ENCODE measurements at places on chromosomes 1 and 21. TPM values are rescaled to one million over a fixed set of nuclear protein-coding genes. Genes with fewer than 3 reads are reported as not detected.

Gene PTCH2
- 0.65 TPM for polyA plus RNA-seq

Gene DIPK1A
- polyA plus RNA-seq = 16.6 TPM

Gene LCE2A
- polyA plus RNA-seq = not detected

Gene PADI4
- not detected for polyA plus RNA-seq

Gene ACTA1
- 38.5 TPM for polyA plus RNA-seq

Gene DENND2C
- polyA plus RNA-seq = 1.1 TPM

GRCh38 chr1:245978915-245979314 is 528.2 kb downstream of the SMYD3 start:
- H3K36me3 ChIP-seq = no peaks in the 10 kb centered on the region
- no peak overlapping the region for H3K4me3 ChIP-seq
- no peaks in the 10 kb centered on the region for H3K27me3 ChIP-seq
- no peaks in the 10 kb centered on the region for H3K4me1 ChIP-seq
- DNase-seq = no peak

DNA sequence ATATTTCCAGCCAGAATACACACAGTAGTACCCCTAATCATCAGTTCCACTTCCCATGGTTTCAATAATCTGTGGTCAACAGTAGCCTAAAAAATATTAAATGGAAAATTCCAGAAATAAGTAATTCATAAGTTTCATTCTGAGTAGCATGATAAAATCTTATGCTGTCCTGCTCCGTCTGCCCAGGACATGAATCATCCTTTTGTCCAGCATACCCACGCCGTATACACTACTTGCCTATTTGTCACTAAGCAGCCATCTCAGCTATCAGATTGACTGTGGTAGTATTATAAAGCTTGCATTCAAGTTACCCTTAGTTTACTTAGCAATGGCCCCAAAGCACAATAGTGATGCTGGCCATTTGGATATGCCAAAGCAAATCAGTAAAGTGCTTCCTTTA is 118.7 kb downstream of the SLC5A9 start:
- H3K36me3 ChIP-seq = no peaks in the 10 kb centered on the region
- no peak overlapping the region for H3K27ac ChIP-seq
- peak; percentile 23 for DNase-seq
- H3K27me3 ChIP-seq = no peaks in the 10 kb centered on the region
- H3K4me1 ChIP-seq = peaks cover 10% of the 10 kb centered on the region
- no peak overlapping the region for H3K4me3 ChIP-seq

DNA sequence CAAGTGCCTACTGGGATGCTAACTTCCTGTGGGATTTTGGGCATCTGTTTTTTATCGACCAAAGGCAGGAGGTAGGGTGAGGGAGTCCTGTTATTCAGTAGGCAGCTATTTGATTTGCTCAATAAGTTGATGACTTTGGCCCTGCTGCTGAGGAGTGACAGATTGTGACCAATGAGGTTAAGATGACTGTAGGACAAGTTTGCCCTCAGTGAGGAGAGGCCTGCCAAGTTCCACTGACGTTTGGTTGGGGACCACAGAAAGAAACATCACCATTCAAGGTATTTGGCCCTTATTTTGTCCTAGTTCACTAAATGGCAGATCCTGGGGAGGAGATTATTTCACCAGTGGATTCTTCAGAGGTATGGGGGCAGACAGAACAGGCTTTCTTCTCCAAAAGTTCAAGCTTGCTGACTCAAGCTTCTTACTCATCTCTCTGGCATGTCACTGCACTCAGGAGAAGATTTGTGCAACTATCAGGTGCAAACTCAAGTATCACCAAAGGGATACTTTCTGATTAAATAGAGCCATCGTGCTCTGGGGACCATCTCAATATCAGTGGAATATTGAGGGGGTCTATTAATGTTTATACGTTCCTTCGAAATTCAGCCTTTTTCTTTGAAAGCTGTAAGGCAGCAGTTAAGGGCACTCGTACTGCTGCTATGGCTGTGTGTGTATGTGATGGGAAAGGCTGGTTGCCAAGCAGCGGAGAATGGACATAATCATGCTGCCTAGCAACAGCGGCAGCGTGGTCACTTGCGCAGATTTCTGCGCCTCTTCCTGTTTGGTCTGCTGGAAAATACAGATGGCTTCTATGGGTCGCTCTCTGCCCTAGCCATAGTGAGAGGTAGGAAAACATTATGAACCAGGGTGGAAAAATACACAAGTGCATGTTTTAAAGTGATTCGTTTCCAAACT is 78.7 kb downstream of the PBX1 start:
- no peaks in the 10 kb centered on the region for H3K27me3 ChIP-seq
- no peak overlapping the region for H3K4me3 ChIP-seq
- H3K4me1 ChIP-seq = peaks cover 51% of the 10 kb centered on the region
- DNase-seq = no peak
- peaks cover 6% of the 10 kb centered on the region for H3K36me3 ChIP-seq

DNA sequence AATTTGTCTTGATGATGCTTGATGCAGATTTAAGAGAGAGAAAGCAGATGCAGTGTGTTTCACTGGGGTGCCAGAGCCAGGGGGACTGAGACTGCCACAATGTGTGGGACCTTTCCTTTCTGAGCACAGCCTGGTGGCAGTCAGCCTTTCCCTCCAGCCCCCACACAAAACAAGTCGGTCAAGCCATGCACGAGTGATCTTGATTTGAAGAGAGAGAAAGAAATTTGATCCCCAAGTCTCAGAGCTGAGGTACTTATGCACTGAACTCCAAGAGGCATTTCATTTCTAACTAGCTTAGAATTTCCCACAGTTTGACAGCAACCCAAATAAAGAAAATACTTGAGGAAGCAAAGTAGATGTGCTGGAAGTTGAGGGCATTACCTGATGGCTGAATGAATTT is 193.8 kb downstream of the ST6GALNAC3 start:
- no peaks in the 10 kb centered on the region for H3K27me3 ChIP-seq
- DNase-seq = no peak
- H3K4me3 ChIP-seq = no peak overlapping the region
- peak overlapping the region; percentile 67 for H3K27ac ChIP-seq
- no peaks in the 10 kb centered on the region for H3K36me3 ChIP-seq

- H3K27me3 ChIP-seq = no peaks in the 10 kb centered on the region
- no peak overlapping the region for H3K4me3 ChIP-seq
- DNase-seq = peak; percentile 92
- no peak overlapping the region for H3K27ac ChIP-seq
- no peaks in the 10 kb centered on the region for H3K4me1 ChIP-seq
These were observed 11.2 kb downstream of the TNFRSF1B start for GRCh38 chr1:12177999-12178441.

- no peak overlapping the region for H3K4me3 ChIP-seq
- no peaks in the 10 kb centered on the region for H3K36me3 ChIP-seq
- H3K4me1 ChIP-seq = no peaks in the 10 kb centered on the region
- DNase-seq = no peak
- H3K27me3 ChIP-seq = no peaks in the 10 kb centered on the region
These were observed 182.8 kb upstream of the TMEM51 start for GRCh38 chr1:14970799-14971141.

DNA sequence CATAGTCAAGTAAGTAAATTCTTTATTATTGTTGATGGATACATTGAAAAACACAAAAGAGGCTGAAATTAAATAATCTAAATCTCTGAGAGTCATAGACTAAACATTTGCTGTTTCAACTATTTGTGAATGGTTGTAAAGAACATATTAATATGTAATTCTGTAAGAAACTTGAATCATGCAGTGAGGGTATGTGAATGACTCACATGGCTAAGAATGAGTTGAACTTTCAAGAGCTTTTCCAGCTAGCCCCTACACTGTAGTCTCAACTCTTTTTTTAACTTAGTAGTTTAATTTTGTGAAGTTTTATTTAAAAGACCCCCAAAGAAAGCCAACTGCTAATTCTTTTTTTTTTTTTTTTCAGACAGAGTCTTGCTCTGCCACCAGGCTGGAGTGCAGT is 588.1 kb downstream of the DPYD start:
- H3K36me3 ChIP-seq = no peaks in the 10 kb centered on the region
- H3K27me3 ChIP-seq = no peaks in the 10 kb centered on the region
- no peak overlapping the region for H3K27ac ChIP-seq
- peak; percentile 53 for DNase-seq

DNA sequence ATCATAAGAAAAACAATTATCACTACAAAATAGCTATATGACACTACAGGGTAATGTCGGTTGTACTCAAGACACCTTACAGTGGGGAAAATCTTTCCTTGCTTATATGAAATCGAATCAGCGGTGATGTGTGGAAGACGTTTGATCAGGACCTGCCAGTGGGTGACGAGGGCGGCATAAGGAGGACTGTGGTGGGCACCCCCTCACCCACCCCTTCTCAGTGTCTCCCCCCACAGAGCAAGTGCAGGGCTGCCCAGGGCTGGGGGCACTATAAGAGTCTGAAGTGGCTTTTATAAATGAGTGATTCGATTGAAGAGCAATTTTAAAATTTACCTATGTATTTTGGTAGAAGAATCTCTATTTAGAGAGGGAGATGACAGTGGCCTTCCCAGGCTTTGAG is 35.8 kb downstream of the CRYAA start:
- no peak overlapping the region for H3K4me3 ChIP-seq
- no peak overlapping the region for H3K27ac ChIP-seq
- no peak for DNase-seq
- no peaks in the 10 kb centered on the region for H3K27me3 ChIP-seq
- no peaks in the 10 kb centered on the region for H3K36me3 ChIP-seq

DNA sequence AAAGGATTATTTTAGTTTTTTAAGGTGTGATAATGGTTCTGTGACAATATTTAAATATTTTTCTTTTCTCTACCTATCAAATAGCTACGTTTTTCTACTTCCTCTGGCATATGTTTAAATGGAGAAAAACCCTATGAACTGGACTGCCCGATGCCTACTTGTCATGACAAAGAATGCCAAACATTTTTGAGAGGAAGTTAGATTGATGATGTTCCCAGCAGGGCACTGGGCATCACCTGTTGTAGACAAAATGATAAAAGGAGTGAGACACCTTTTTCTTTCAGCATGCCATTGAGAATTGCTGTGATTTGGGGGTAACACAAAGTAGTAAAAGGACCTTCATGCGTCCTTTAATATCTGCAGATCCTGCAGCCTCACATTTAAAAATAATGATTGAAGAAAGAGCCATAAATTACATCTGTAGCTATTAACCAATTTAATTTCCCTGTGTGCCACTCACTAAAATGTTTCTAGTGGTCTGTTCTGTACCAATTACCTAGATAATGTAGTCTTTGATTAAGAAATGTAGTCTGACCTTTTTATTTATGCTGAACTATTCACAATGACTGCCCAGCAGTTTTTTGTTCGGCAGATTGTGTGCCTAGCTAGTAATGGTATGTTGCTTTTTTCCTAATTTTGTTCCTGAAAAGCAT is 47.6 kb downstream of the RPL5 start:
- DNase-seq = no peak
- no peaks in the 10 kb centered on the region for H3K36me3 ChIP-seq
- H3K4me1 ChIP-seq = no peaks in the 10 kb centered on the region
- H3K27ac ChIP-seq = no peak overlapping the region

GRCh38 chr1:227315629-227316346 is 2.5 kb downstream of the CDC42BPA start:
- DNase-seq = peak; percentile 81
- H3K27ac ChIP-seq = no peak overlapping the region
- peaks cover 12% of the 10 kb centered on the region for H3K4me1 ChIP-seq
- H3K27me3 ChIP-seq = no peaks in the 10 kb centered on the region
